ENCODE measurements at places on chromosomes 2 and 18. TPM values are rescaled to one million over a fixed set of nuclear protein-coding genes. Genes with fewer than 3 reads are reported as not detected.
A peak's percentile ranks its signal among the peaks of the same experiment; 100 is the strongest.

The RALBP1 gene
- 24.6 TPM for polyA plus RNA-seq

The SPATA3 gene
- polyA plus RNA-seq = not detected

The HOXD1 gene
- polyA plus RNA-seq = 0.18 TPM

The CABLES1 gene
- 4.3 TPM for polyA plus RNA-seq

DNA sequence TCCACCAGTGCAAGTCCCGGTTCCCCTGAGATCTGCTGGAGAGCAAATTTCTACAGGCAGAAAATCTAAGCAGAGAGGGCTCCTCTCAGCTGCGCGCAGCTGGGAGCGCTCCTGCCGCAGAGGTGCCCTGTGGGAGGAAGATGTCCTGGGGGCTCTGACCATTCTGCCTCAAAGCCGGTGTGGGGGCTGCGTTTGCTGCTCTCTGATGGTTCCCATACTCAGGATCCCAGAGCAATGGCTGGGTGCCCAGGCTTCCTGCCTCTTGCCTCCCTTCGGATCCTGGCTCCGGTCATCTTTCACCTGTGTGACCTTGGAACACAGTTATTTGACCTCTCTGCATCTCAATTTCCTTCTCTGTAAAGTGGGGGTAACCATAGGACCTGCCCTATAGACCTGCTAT is 434.2 kb downstream of the ZNF521 start:
- DNase-seq = no peak
- H3K36me3 ChIP-seq = no peaks in the 10 kb centered on the region
- no peak overlapping the region for H3K4me3 ChIP-seq
- H3K27me3 ChIP-seq = peaks cover 4% of the 10 kb centered on the region
- no peak overlapping the region for H3K27ac ChIP-seq

DNA sequence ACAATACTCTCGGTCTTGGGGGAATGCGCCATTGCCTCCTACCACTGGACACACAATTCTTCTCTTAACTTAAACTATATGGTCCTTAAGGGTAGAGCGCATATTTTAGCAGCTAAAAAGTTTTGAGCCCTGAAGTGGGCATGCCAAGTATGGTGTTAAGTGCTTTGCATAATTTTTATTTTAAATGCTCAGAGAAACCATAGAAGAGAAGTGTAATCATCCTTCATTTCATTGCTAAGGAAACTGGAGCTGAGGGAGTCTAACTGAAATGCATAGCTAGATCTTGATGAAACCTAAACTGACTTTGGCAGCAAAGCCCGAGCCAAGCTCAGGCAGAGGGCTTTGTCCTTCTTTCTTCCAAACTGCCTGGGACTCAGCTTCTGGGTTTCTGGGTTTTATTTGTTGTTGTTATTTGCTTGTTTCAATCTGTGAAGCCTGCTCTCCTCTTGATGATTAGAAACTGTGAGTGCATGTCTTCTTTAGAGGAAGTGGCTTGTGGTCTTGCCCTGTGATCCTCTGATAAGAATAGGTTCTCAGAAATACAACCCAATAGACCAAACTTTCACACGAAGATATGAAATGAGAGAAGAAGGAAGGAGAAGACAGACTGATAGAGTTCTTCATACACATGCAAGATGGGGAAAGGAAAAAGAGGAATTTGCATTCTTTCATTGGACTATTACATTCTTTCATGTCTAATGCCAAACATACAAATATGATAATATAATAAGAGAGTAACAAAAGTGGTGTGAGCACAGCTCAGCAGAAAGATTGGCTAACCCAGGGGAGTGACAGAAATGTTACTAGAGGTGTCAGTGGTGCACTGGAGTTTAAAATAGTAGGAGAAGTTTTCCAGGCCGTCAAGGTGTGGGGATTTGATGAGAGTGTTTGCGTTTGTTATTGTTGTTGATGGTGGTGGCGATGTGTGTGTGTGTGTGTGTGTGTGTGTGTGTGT is 7.5 kb upstream of the RNF144A start:
- H3K4me1 ChIP-seq = no peaks in the 10 kb centered on the region
- no peak overlapping the region for H3K27ac ChIP-seq
- H3K27me3 ChIP-seq = no peaks in the 10 kb centered on the region
- DNase-seq = no peak

GRCh38 chr2:67900826-67901225 is 162.0 kb downstream of the C1D start:
- no peaks in the 10 kb centered on the region for H3K36me3 ChIP-seq
- no peak for DNase-seq
- H3K4me3 ChIP-seq = no peak overlapping the region
- H3K4me1 ChIP-seq = no peaks in the 10 kb centered on the region
- no peaks in the 10 kb centered on the region for H3K27me3 ChIP-seq

DNA sequence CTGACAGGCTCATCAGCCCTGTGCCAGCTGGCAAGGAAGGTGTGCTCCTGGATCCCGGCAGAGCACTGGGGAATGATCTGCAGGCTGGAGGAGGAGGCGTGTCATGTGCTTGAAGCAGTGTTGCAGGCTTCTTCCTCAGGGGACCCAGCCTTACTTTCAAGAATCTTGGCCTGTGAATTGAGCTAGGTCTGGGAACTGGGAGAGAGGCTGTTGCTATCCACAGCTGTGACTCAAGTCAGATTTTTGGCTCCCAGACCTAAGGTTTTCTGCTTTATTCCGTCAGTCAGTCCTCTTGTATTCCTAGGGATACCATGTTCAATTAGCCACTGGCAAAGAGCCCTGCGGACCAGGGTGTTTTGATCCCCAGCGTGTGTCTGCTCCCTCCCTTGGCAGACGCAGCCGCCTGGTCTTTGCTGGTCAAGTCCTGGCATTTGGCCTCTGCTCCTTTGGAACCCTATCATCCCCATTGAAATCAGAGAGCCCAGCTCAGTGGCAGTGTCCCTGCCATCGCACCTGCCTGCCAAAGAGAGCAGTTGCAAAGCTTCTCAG is 32.4 kb downstream of the ASB1 start:
- no peaks in the 10 kb centered on the region for H3K36me3 ChIP-seq
- no peak overlapping the region for H3K4me3 ChIP-seq
- H3K4me1 ChIP-seq = no peaks in the 10 kb centered on the region
- no peak overlapping the region for H3K27ac ChIP-seq
- peak; percentile 5 for DNase-seq

DNA sequence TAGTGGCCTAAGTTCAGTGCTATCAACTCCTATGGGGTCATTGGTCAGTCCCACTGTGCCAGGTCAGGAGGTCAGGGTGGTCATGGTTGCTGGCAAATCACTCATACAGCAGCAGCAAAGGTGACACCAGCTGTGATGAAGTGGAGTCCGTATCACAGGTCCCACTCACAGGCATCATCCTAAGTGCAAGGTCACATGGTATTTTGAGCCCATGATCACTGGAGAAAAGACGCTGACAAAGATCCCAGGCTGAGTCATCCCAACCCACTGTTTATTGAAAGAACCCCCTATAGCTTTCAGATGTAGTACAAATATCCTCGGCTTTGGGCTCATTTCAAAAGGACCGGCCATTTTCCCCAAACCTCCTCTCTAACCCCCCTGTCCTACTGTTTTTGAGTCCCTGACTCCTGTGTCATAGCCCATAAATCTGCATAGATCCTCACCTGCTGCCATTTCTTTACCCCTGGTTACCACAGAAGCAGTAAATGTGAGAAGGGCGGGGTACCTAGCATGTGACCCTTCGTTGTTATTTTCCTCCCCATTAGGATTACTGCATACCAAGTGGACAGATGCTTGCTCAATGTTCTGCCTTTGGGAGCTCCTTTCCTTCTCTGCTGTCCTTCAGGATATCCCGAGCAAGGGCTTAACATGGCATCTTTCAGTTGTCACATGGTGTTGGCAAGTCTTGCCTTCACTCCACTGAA is 107.7 kb downstream of the COL6A3 start:
- DNase-seq = no peak
- H3K36me3 ChIP-seq = no peaks in the 10 kb centered on the region
- peak overlapping the region; percentile 58 for H3K27ac ChIP-seq
- H3K27me3 ChIP-seq = no peaks in the 10 kb centered on the region
- no peak overlapping the region for H3K4me3 ChIP-seq
- H3K4me1 ChIP-seq = peaks cover 5% of the 10 kb centered on the region

- H3K36me3 ChIP-seq = no peaks in the 10 kb centered on the region
- no peak for DNase-seq
- peak overlapping the region; percentile 91 for H3K4me3 ChIP-seq
- H3K27me3 ChIP-seq = no peaks in the 10 kb centered on the region
Measured at GRCh38 chr2:20050104-20050645, 1.3 kb downstream of the LAPTM4A start.

DNA sequence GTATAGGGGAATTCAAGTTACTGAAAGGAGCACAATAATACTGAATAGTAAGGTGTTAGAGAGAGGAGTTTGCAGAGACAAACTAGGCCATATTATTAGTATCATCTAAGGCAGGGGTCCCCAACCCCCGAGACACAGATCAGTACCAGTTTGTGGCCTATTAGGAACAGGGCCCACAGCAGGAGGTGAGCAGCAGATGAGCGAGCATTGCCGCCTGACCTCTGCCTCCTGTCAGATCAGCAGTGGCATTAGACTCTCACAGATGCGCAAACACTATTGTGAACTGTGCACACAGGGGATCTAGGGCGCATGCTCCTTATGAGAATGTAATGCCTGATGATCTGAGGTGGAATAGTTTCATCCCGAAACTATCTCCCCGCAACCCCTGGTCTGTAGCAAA is 41.8 kb upstream of the TMEM200C start:
- H3K36me3 ChIP-seq = no peaks in the 10 kb centered on the region
- no peak for DNase-seq
- no peak overlapping the region for H3K27ac ChIP-seq
- H3K4me1 ChIP-seq = no peaks in the 10 kb centered on the region
- no peaks in the 10 kb centered on the region for H3K27me3 ChIP-seq

DNA sequence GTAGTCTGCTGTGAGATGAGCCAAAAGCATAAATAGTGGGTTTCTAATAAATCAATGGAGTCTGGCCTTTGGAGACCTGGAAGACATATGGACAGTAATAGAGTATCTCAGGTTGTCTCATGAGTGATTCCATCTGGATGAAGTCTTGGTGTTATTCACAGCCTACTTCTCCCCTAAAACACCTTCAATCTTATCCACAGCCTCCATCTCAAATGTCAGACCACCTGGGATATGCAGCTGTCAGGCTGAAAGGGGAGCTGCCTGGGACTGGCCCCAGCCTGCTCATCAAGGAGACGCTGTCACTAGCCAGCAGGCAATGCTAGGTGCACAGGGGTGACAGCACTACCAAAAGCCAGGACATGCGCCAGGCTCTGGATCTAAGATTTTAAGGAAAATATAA is 684.0 kb upstream of the ZEB2 start:
- H3K4me3 ChIP-seq = no peak overlapping the region
- DNase-seq = no peak
- H3K36me3 ChIP-seq = no peaks in the 10 kb centered on the region
- H3K4me1 ChIP-seq = no peaks in the 10 kb centered on the region
- no peaks in the 10 kb centered on the region for H3K27me3 ChIP-seq

DNA sequence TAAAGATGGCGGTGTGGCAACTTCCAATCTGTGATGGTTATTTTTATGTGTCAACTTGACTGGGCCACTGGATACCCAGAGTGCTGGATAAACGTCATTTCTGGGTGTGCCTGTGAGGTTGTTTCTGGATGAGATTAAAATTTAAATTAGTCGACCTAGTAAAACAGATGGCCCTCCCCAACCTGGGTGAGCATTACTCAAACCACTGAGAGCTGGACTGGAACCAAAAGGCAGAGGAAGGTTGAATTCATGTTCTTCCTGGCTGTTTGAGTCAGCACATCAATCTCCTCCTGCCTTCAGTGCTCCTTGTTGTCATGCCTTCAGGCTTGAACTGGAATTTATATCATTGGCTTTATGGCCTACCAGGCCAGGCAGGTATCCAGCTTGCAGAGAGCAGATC is 190.8 kb upstream of the RGPD4 start:
- H3K27ac ChIP-seq = no peak overlapping the region
- H3K4me1 ChIP-seq = no peaks in the 10 kb centered on the region
- H3K36me3 ChIP-seq = no peaks in the 10 kb centered on the region

GRCh38 chr18:67232406-67232805 is 284.1 kb downstream of the DSEL start:
- no peak overlapping the region for H3K4me3 ChIP-seq
- DNase-seq = no peak
- H3K27me3 ChIP-seq = no peaks in the 10 kb centered on the region
- no peak overlapping the region for H3K27ac ChIP-seq

GRCh38 chr2:237351046-237351445 is 62.9 kb downstream of the COL6A3 start:
- no peak for DNase-seq
- H3K4me1 ChIP-seq = no peaks in the 10 kb centered on the region
- no peak overlapping the region for H3K27ac ChIP-seq
- H3K27me3 ChIP-seq = peaks cover 4% of the 10 kb centered on the region
- H3K4me3 ChIP-seq = no peak overlapping the region
- no peaks in the 10 kb centered on the region for H3K36me3 ChIP-seq
